Right renal cortex interstitium (tissue), 3 donors: ENCODE measurements at places on chromosomes 11 and 22. TPM values are rescaled to one million over a fixed set of nuclear protein-coding genes. Genes with fewer than 3 reads are reported as not detected.

DNA sequence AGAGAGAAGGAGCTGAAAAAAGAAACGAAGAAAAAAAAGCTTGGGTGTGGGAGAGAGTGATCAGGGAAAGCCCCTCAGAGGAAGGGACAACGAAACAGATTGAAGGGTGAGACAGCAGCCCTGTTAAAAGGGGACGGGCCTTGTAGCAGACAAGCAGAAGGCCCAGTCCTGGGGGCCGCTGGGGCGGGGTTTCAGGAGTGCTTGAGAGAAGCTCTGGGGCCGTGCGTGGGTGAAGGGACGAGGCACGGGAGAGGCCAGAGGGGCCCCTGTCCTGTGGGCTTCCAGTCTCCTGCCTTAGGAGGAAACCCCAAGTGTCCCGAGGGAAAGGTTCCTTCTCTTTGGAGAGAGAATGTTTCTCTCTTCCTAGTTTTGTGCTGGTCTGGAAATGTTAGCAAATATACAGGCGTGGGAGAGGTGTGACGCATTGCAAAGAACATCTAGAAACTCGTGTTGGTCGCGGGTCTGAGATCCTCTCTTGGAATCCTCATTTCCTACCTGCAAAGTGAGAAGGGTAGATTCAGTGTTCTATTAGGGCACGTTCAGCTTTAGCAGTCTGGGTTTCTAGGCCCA lies 28.6 kb downstream of the ADAMTS15 start:
- no peak for DNase-seq

GRCh38 chr11:72773696-72774095 lies 20.2 kb downstream of the STARD10 start:
- DNase-seq = no peak

GRCh38 chr11:87298155-87298554 lies 260.4 kb downstream of the TMEM135 start:
- no peak for DNase-seq

Gene PRR5L
- 15.7 TPM for polyA plus RNA-seq

Gene TSSK2
- 0.14 TPM for polyA plus RNA-seq

Gene PANX1
- 27.9 TPM for polyA plus RNA-seq

Gene MUC15
- polyA plus RNA-seq = 2.3 TPM
